ENCODE measurements at places on chromosomes 6 and 20.

DNA sequence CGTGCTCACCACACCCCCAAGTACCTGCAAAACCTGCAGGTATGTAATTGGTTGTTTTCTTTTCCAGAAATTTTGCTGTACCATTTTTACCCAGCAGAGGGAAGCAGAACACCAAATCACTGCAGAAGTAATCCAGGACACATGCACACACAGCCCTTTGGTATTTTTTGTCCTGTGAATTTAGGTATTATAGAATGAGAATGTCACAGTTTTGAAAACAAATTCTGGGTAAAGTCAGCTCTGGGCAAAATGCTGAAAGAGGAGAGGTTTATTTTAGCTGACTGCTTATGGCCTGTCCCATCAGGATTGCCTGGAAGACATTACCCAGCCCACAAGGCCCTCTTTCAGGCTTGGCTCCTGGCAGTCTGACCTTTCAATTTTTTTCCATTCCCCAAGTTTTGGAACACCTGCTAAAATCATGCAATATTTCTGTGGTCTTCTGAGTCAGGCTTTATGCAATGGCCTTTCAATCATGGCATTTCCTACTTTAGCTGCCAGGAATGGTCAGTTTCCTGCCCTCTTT, 3.5 kb upstream of the EFHC1 start:
- DNase-seq = no peak

DNA sequence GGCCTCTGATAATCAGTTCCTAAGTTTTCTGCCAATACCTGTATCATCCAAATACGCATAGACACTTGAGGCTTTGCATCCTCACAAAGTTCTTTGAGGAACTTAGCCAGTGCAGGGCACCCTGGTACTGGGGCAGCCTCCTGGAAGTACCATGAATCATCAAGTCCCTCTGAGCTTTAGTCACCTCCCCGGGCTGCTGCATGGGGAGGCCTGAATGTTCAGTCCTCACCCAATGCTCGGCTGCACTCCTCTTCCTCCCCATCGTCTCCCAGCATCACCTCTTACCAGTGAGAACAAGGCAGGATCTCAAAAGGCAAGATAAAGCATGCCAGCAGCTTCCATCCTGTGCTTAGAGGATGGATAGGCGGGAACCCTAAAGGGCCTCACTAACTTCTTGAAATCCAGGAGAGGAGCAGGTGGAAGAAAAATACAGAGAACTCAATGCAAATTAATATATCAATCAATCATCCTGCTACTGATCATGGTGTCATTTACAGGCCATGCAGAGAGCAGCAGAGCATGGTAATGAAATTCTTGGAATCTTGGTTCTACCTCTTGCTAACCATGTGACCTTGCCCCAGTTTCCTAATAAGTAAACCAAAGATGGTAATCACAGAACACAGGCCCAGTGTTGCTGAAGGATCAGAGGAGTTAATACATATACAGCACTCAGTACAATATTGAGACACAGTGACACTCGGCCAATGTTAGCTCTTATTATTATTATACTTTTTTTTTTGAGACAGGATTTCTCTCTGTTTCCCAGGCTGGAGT, 4.7 kb upstream of the CCN6 start:
- DNase-seq = no peak

GRCh38 chr6:1995636-1996035, 249.8 kb downstream of the GMDS start:
- DNase-seq = no peak

GRCh38 chr20:4957939-4958362, 43.4 kb downstream of the SLC23A2 start:
- no peak for DNase-seq

DNA sequence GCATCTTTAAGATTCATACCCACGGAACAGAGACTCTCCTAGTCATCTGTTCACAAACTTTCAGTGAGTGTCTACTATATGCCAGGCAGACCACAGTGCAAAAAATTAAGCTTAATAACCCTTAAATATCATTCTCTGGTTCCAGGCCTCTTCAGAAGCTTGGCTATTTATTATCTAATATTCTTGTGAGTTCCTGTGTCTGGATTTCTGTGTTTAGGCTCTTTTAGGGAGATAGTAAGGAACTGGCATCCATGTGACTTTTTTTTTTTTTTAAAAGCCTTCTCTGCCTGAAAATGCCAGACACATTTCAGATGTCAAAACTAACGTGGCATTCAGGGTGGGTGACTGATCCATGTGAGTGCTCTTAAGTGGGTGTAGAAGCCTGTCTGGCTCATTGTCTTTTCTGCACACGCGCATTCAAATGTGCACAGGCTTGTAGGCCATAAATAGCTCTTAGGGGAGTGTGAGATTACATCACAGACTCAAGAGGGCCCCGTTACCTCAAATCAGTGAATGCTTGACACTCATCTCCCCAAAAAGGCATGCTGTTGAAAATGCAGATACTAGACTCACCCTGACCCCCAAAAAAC, 141.9 kb downstream of the GMPR start:
- no peak for DNase-seq

Data from omental fat pad (tissue), 4 donors.